ENCODE measurements at places on chromosomes 16 and 17.
A peak's percentile ranks its signal among the peaks of the same experiment; 100 is the strongest.

DNA sequence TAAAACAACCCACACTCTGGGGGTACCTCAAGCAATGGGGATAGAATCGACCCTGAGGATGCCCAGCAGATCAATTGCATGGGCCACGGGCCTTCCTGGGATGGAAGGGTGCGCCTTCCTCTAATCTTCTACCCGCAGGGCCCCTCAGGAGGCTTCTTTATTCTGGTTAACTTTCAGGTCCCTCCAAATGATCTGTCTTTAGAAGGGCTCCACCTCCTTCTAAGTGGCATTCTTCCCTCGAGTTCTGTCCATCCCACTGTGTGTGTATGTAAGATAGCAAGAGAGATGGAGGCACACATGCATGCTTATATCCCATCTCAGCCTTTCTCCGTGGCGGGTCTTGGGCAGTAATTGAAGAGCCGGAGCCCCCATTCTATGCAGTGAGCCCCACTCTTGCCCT lies 125.7 kb downstream of the MRM1 start:
- no peak for DNase-seq

DNA sequence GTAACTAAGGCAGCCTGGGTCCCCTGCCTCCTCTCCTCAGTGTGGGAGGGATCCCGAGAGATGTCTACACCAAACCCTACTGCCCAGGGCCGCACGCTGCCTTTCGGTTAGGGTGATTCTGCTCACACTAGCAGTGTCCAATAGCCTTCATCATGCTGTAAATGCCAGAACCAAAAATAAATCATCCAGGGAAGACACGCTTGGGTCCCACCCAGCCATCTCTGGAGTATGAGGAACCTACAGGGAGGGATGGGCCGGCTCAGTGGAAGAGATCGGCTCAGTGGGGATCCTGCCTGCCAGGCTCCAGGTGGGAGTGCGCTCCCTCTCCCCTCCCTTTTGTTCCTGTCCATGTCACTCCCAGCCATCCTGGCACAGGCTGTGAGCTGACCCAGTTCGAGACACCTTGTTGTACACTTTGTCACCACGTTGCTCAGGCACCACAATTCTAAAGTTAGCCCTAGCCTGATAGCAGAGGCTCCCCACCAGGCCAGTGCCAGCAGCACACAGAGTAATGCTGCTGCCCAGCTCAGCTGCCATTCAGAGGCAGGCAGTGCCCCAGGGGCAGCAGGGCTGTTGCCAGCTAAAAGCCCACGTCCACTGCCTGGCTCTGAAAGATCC lies 24.5 kb downstream of the PEMT start:
- DNase-seq, result no peak

DNA sequence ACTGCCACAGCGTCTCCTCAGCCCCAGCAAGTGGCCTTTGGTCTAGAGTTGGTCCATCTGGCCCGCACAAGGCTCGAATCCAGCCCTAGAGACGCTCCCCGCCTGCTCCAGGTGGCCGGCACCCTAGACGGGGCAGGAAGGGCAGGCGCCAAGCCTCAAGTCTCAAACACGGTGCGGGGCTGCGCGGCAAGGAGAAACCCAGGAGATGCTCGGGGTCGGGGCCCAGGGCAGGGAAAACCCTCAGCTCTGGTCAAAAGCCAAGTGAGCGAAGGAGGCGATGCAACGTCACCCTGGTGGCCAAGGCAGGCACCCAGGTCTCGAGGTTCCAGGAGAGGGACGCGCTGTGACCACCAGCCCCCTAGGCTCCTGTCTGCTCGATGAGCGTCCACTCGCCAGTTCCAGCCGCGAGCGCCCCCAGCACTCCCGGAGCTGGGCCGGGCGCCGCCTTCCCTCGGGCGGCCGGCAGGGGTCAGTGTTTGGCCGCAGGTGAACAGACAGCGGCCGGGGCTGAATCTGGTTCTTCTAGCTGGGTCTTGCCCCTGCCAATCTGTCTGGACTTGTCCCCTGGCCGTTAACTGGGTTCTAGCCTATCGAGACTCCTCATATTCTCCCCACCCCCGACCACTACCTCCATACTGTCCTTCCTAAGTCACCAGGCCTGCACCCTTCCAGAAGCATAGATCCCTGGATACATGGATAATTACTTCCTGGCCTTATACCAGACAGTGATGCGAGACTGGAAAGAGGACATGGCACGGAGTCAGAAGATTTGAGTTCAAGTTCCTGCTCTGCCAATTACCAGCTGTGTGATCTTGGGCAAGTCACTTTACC lies 44.0 kb downstream of the PRAC1 start:
- peak; percentile 63 for DNase-seq

- no peak for DNase-seq
Measured at GRCh38 chr17:62098623-62099231, 33.6 kb upstream of the MED13 start.

DNA sequence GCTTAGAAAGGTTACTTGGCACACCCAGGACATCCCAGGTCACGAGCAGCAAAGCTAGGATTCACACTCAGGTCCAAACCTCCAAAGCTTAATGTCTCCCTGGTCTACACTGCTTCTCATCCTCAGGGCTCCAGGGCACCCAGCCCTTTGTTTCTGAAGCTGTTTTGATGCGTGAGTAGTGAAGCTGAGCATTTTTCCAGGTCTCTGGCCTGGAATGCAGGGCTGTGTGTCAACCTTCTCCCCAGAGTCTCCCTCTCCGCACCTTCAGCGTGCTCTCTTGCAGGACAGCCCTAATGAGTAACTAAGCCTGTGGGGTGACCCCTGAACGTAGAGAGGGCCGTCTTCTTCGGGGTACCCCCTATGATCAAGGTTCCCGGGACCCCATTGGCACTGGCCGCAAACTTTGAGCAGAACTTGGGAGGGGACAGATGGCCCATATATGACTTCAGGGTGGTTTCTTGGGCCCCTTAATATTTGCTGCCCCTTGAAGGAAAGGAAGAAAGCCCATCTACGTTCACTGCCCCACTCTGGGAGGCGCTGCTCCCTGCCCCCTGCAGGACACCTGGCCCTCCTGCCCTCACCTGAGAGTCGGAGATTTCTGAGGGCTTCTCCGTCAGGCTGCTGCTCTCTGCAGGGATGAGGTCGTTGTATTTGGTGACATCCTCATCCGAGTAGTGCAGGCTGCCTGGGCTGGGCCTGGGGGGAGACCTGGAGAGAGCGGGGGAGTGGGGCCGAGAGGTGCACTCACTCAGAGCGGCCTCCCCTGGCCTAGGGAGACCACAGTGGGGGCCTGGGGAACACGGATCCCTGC lies 36.4 kb upstream of the CDC42EP4 start:
- DNase-seq, result no peak

GRCh38 chr16:26668026-26668425 lies 398.7 kb upstream of the C16orf82 start:
- no peak for DNase-seq

DNA sequence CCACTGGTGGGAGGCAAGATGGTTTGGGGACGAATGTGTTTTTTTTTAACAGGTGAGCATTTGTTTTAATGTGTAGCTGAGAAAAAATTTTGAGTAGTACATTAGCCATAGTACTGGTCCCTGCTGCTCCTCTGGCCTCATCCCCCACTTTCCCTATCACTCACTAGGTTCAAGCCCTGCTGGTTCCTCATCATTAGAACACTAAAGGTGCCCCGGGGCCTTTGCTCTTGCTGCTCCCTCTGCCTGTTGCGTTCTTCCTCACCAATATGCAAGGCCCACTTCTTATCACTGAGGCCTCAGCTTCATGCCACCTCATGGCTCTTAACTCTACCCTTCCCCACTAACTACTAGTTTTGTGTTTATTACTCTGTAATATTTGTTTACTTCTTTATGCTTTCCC lies 74.5 kb downstream of the GNAO1 start:
- DNase-seq, result no peak

- DNase-seq, result no peak
Measured at GRCh38 chr17:55926276-55926990, 175.6 kb downstream of the PCTP start.

DNA sequence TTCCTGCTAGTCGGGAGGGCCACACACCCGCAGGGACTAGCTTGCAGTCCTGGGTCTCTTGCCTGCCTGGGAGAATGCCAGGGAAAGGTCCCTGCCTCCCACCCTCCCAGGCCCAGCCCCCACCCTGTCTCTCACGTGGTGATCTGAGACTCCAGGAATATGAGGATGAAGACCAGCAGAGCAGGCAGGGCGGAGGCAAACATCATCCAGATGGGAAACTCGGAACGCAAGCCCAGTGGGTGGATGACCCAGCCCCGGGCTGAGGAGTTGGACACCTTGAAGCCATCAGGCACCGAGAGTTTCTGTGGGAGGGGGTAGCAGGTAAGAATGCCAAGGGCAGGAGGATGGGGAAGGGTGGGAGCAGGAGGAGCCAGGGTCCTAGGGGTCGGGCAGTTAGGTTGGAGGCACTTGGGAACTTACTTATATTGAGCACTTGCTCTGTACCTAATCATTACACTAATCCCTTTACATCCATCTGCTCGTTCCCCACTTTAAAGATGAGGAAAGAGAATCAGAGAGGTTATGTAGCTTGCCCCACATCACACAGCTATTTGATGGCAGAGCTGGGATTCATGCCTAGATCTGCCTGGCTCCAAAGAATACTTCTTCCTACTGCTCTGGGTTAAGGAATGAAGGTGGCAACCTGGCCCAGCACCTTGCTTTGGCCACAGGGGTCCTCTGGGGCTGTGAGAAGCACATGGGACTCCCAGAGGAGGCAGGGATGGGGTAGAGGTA lies 13.4 kb downstream of the SLC4A1 start:
- DNase-seq, result no peak

- no peak for DNase-seq
Measured at GRCh38 chr17:18318117-18318516, 3.0 kb downstream of the SMCR8 start.

GRCh38 chr17:33905338-33905800 lies 349.7 kb upstream of the CCL2 start:
- DNase-seq, result no peak

DNA sequence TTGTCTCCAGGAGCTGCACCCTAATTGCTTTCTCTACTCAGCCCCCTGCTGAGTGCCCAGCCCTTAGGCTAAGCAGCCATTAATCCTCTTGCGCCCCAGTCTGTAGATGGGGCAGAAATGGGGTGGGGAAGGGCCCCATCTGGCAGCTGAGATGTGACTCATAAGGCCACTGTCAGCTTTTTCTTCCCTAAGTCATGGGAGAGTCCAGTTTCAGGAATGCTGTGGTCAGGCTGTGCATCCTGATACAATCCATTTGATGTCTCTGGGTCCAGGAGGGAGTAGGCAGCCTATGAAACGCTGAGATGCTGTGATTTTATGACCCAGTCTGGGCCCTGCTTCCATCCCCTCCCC lies 12.3 kb downstream of the PLXDC1 start:
- DNase-seq, result no peak

GRCh38 chr16:82260212-82260795 lies 90.3 kb upstream of the MPHOSPH6 start:
- no peak for DNase-seq

- no peak for DNase-seq
Measured at GRCh38 chr16:81547939-81548216, 103.3 kb downstream of the CMIP start.

DNA sequence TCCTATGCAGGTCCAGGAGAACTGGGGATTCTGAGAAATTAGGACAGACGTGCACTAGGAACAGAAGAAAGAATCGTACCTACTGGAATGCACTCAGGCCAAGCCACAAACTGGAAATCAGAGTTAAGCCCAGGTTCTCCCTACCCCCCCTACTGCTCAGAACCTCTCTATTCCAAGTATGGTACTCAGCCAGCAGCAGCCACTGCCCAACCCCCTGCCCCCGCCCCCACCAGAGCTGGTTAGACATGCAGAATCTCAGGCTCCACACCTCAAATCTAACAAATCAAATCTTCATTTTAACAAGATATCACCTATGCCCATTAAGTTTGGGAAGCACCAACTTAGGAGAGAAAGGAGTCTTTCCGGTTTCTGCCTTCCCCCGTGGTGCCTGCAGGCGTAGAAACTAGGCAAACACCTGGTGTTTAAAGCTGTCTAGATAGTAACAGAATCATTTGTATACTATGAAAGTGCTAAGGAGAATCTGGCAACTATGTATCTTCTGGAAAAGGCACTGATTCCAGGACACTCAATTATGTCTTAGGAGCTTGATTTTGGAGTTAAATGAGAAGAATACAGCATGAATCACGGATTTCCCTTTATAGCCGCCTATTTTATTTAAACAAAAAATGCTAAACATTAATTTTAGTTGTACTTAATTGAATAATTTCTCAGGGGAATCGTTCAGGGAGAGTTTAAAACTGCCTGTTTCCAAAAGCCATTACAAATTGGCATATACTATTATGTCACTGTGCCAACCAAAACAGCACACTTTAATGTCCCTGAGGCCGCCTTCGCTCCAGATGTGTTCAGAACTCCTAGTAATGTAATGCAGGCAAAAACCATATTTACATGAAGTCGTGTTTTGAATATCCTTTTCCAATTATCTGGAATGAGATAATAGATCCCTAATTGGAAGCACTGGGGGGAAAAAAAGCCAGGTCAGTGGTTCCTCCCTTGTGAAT lies 166.5 kb downstream of the STX8 start:
- no peak for DNase-seq

GRCh38 chr17:72556944-72557826 lies 436.4 kb downstream of the SOX9 start:
- no peak for DNase-seq

GRCh38 chr17:34222722-34223497 lies 32.2 kb upstream of the CCL2 start:
- DNase-seq, result no peak

- DNase-seq, result no peak
Measured at GRCh38 chr16:84498859-84499620, 5.4 kb downstream of the MEAK7 start.

DNA sequence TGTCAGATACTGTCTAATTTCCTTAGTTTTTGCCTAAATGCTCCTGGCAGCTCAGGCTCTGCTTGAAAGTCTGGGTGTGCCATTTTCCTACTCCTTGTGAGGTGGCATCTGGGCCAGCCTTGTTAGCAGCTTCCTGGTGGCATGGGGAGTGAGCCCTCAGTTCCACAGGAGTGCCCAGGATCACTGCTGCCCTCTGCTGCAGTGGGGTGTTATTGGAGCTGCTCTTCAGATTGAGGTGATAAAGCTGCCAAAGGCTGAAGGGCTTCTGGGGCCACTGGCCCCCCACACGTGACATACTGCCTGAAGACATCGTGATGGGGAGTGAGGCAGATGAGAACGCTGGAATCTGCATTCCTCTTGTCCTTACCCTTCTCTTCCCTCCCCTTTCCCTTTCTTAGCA lies 27.4 kb downstream of the CEP95 start:
- DNase-seq, result no peak

- DNase-seq, result no peak
Measured at GRCh38 chr16:29154676-29155121, 169.8 kb downstream of the LAT start.

- no peak for DNase-seq
Measured at GRCh38 chr17:12509801-12510200, 155.9 kb upstream of the MYOCD start.

- DNase-seq, result no peak
Measured at GRCh38 chr17:1989135-1989534, 36.0 kb downstream of the RTN4RL1 start.

GRCh38 chr17:39775031-39775430 lies 37.3 kb downstream of the GRB7 start:
- no peak for DNase-seq
